Activated naive CD8-positive, alpha-beta T cell treated with anti-CD3 and anti-CD28 coated beads, Interleukin-2, amount 10 ng/mL, durations not matched to agents 7 days and 5 days (primary cell): ENCODE measurements at places on chromosomes 2 and 18.
A peak's percentile ranks its signal among the peaks of the same experiment; 100 is the strongest.

- no peak for DNase-seq
Measured at GRCh38 chr2:133586978-133587377, 18.7 kb upstream of the NCKAP5 start.

GRCh38 chr2:148814860-148815419 is 60.1 kb upstream of the KIF5C start:
- no peak for DNase-seq

GRCh38 chr2:109284826-109285225 is 155.8 kb downstream of the SH3RF3 start:
- no peak for DNase-seq

DNA sequence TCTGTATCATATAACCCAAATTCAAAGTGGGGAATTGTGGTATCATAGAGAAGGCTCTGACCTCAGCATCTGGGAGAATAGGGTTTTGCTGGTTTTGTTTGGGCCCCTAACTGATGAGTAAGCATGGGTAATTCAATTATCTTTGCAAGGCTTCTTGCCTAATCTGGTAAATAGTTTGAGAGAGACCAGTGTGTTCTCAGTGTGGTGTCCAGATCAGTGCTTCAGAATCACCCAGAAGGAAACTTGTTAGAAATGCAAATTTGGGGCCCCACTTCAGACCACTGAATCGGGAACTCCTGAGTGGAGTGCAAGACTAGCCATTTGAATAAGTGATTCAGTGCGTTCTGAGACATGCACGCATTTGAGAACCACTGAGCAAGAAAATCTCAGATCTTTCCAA is 282.7 kb downstream of the EPHA4 start:
- no peak for DNase-seq

- DNase-seq, result no peak
Measured at GRCh38 chr18:28485918-28486317, 309.0 kb upstream of the CDH2 start.

- DNase-seq, result no peak
Measured at GRCh38 chr2:104685591-104685990, 168.3 kb upstream of the POU3F3 start.

- no peak for DNase-seq
Measured at GRCh38 chr2:98253461-98254070, 92.7 kb upstream of the CNGA3 start.

GRCh38 chr18:54223568-54224241 is 764 bp downstream of the MBD2 start:
- peak; percentile 59 for DNase-seq

GRCh38 chr2:233832869-233833311 is 21.4 kb downstream of the HJURP start:
- peak; percentile 29 for DNase-seq

GRCh38 chr2:141508806-141509595 is 621.8 kb downstream of the LRP1B start:
- DNase-seq, result no peak

DNA sequence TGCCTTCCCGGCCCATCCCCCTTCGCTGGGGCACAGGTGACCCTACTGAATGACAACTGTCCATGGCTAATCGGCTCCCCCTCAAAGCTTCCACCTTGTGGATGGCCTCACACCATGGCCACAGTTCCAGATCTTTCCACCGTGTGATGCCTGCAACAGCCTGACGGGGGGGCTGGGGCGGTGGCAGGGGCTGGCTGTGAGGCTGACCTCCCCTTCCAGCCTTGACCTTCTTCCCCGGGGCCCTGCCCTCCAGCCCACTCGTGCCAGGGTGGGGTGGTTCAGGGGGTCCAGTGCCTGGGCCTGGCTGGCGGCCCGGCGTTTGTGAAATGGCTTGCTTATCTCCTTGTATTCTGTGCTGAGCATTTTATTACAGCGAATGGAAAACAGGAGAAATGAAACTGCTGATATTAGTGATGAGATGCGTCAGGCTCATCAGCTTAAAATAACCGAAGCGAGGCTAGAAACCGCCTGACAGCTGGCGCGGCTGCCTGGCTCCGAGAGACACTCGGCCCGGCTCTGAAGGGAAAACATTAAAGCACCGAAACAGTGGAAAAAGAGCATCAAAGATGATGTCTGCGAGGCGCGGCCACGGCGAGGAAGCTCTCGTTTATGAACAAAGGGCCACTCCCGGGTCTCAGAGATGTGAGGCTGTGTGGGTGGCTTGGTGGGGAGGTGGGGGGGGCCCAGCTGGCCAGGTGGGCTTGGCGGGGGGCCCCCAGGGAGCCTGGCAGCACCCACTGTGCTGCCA is 916 bp upstream of the PDCD1 start:
- DNase-seq, result no peak

- no peak for DNase-seq
Measured at GRCh38 chr2:230968921-230969658, 26.8 kb upstream of the SPATA3 start.

- no peak for DNase-seq
Measured at GRCh38 chr2:218036371-218036770, 32.7 kb upstream of the RUFY4 start.

- no peak for DNase-seq
Measured at GRCh38 chr2:173806761-173807160, 158.4 kb downstream of the SP3 start.

GRCh38 chr2:174332217-174332963 is 2.4 kb upstream of the SP9 start:
- DNase-seq, result no peak

- no peak for DNase-seq
Measured at GRCh38 chr2:164794016-164794415, 47.6 kb downstream of the COBLL1 start.

GRCh38 chr18:33729556-33729955 is 151.5 kb downstream of the ASXL3 start:
- DNase-seq, result no peak
